GM12864 (cell line): ENCODE measurements at places on chromosomes 12 and 14.

DNA sequence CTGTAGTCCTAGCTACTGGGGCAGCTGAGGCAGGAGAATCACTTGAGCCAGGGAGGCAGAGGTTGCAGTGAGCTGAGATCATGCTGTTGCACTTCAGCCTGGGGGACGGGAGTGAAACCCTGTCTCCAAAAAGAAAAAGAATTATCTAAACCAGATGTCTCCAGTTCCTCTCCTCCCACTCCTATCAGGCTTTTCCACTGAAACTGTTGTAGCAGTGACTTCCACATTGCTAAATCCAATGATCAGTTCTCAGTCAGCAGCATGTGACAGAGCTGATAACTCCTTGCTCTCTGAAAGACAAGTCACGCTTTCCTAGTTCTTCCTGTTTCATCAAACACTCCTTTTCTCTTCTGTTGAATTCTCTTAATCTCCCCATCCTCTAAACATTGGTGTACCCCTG lies 8.6 kb downstream of the SLC38A6 start:
- DNase-seq = no peak

DNA sequence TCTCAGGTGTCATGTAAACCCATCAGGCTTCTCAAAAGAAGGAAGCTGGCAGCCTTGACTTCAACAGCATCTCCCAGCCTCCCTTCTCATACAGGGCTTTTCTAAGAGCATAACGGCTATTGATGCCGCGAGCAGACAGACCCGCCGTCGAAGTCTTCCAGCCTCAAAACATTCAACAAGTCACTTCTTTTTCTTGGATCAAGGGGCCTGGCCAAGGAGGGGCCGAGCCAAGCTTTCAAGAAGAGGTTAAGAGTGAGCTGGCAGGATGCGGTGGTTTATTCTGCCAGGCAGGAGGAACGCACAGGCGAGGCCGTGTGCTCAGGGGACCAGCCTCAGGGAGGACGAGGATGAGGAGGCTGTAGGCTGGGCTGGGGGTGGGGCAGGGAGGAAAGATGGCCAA lies 102.9 kb upstream of the RFLNA start:
- no peak for DNase-seq

DNA sequence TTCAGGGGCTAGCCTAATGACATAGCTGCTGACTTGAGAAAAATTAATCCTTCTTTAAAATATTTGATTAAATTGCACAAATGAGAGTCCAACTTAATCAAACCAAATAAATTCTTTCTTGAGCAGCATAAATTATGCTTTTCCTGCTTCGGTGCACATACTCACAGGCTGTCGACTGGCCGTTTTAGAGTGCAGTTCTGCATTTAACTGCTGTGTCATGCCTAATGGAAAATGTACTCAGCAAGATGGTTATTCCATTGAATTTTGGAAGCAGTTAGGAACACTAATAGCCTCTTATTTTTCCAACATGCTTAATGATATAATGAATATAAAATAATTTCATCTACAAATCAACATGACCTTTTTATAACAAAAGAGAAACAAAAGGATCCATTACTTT lies 266.1 kb upstream of the LRIG3 start:
- DNase-seq = no peak

DNA sequence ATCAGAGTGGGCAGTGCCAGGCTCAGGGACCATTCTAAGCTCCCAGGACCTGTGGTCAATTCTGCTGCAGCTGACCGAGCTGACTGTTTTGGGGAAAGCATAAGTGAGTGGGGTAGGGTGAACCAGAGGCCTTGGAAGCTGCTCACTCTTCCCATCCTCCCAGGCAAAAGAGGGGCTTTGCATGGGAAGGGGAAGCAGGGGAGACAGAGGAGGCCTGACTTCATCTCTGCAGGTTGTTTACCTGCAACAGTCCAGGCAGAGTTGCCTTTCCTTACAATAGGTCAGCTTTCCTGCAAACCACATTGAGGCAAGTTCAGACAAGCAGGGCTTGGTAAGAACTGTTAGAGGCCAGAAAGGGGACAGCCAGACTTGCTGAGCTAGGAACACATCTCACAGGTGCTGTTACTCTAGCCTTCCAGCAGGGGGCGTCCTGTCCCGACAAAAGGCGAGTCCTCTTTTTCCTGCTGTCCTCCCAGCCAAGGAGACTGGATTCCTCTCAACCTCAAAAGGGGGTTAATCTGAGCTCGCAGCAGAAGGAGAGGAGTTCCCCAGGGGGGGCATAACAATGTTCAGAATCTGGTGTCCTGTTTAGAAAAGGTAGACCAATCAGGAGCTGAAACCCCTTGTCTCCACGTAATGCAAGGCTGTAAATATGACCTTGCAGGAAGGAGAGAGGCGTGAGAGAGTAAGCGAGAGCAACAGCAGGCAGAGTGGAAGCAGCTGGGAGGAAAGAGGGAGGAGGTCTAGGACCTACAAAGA lies 4.3 kb upstream of the DHRS2 start:
- peak; percentile 38 for DNase-seq

DNA sequence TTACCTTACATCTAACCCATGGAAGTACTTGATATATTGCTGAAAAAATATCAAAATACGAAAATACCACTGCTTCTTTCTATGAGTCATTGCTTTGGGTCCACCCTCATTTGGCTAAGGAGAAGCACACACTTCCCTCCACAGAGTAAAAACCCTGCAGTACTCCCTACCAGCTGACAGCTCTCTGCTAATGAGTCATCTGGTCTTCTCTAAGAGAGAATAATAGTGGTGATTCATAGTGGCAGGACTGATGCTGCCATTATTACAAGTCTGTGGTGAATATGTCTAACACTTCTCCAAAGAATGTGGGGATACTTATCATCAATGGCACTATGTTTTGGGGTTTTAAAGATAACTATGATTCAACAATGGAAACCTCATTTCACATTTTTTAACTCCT lies 90.7 kb downstream of the PPFIA2 start:
- DNase-seq = no peak

DNA sequence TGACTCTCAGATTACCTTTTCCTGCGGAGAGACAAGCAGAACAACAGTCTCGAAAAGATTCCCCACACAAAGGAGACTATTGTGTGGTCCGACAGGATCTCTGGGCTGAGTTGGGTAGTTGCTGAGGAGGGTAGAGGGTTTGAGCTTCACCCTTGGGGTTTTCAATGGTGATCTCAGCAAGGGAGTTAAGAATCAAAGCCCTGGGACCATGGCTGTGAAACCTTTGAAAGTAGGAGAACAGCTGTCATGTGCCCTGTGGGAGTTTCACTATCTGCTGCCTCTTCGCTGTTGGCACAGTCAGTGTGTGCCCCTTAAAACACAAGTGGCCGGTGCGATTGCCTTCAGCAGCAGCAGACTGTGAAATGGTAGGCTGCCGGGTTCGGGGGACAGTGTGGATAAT lies 14.2 kb upstream of the PLEK2 start:
- no peak for DNase-seq
